ENCODE measurements at places on chromosomes 6 and 20. TPM values are rescaled to one million over a fixed set of nuclear protein-coding genes. Genes with fewer than 3 reads are reported as not detected.

GRCh38 chr20:44167736-44168135, 19.3 kb downstream of the JPH2 start:
- no peak for DNase-seq

- no peak for DNase-seq
These were observed 93.6 kb downstream of the ARMC2 start for GRCh38 chr6:108941859-108942258.

DNA sequence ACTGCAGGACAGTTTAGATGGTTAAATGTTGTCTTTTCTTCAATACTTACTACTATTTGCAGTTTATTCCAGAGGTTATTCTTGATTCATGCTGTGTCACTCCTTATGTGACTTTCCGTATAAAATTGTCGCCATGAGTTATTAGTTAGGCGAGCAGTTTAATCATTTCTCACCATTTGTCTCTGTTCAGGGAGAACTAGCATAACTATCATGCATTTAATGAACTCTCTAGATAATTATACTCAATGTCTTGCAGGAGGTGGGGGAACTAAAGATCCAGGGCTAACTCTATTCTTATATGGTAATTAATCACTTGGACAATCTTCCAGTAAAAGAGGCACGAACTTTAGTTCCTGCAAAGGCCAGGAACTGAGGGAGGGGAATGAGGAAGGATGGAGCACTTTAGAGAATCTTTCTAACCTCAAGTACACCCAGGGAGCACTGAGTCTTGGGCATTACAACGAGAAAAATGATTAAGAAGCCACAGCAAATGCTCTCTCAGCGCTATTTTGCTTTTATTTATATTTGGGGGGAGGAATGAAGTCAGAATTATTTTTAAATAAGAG, 58.3 kb downstream of the IYD start:
- no peak for DNase-seq

GRCh38 chr6:138115201-138115600, 8.0 kb upstream of the PERP start:
- DNase-seq, result no peak

DNA sequence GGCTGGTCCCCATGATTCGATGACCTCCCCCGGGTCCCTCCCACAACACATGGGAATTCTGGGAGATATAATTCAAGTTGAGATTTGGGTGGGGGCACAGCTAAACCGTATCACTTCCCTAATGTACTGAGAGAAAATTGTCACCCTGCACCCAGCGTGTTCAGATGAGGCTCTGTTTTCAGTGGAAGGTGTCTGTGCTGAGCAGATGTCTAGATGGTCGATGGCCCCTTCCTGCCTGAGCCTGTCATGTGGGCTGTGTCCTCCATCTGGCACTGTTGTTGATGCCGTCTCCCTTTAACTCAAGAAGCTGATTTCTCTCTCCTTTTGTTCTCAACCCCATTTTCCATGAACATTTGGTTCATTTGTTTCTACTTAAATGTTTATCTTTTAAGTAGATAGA, 37.0 kb downstream of the TMEM181 start:
- no peak for DNase-seq

- peak; percentile 74 for DNase-seq
These were observed at the start of gene NECAB3 for GRCh38 chr20:33674294-33675135. TSS of gene NECAB3 (minus strand) at chr20:33674428. CDS start at chr20:33674352, 76 bp downstream.

GRCh38 chr6:143005816-143006215, 54.9 kb upstream of the AIG1 start:
- DNase-seq, result no peak

- DNase-seq, result no peak
These were observed 49.6 kb downstream of the RIOK1 start for GRCh38 chr6:7439228-7439627.

The NRN1 gene
- polyA plus RNA-seq, result 5.8 TPM

- no peak for DNase-seq
These were observed 90.9 kb downstream of the GJA10 start for GRCh38 chr6:89984926-89985750.

DNA sequence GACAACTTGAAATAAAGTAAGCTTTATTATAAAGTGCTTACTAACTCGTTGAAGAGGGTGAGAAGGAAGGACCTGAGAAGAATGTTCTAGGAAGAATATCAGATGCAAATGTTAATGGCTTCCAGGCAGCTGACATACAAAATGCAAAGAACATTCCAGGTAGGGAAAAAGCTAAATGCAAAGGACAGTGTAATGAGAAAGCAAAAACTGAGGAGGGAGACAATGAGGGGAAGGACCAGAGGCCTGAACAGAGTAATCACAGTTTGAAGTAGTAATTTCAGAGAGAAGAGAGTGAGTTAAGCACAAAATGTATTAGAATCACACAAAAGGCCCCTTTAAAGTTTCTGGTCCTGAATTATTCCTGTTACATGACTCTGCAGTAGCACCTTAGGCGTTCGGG, 81.3 kb downstream of the HMGCLL1 start:
- DNase-seq, result no peak

- no peak for DNase-seq
These were observed 12.7 kb upstream of the PPP1R3G start for GRCh38 chr6:5072440-5072839.

Measured in renal cortex interstitium (tissue), 15 donors.